ENCODE measurements at places on chromosomes 2 and 18.

DNA sequence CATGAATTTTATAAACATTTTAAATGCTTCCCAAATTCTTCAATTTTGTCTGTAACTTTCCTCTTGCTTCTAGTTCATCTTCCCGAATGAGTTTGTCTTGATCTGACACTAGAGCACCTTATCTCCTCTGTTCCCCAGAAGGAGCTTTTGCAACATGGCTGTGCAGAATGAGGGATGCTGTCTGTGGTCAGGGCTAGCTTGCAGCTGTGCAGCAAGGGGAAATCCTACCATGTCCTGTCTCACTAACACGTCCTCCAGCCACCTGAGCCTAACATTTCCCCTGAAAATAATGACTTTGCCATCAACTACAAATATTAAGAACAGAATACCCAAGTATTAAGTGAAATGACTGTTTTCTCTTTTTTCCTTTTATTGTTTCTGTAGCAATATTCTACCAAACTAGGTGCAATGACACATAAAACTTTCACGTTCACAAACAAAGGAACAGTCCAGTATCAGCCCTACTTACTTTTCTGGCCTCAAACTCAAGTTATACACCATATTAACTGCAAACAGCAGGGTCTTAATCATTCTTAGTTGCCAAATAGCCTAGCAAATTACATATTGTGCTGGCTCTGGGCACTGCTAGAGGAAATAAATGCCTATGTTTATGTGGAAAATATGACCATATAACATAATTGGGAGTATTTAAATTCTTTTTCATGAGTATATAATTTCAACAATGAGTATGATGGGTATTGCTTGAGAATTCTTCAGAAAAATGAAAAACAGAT is 423.3 kb downstream of the CMPK2 start:
- DNase-seq = no peak

DNA sequence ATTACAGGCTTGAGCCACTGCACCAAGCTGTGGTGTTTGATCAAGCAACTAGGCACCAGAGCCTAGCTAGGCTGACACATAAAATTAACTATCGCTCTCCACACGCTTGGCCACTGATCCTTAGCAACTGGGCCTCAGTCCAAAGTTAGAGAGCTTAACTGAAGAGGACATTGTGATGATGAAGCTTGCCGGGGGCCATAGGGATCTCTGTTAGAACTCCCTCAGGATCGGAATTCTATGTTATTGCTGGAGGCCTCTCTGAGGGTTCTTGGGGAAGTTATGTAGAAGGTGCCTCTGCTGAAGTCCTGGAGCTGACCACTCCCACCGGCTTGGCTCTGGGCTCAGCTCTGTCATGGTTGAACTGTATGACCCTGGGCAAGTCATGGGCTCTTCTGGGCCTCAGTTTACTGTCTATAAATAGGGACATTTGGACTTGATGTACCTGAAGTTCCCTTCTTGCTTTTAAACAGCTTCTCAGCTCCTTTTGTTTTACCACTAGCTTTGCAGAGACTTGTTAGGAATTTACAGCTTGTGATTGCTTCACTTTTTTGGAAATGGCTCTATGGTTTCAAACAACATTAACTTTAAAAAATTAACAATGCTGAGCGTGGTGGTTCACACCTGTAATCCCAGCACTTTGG is 44.1 kb downstream of the GATA6 start:
- DNase-seq = no peak

GRCh38 chr2:8957628-8958027 is 45.9 kb downstream of the MBOAT2 start:
- no peak for DNase-seq

DNA sequence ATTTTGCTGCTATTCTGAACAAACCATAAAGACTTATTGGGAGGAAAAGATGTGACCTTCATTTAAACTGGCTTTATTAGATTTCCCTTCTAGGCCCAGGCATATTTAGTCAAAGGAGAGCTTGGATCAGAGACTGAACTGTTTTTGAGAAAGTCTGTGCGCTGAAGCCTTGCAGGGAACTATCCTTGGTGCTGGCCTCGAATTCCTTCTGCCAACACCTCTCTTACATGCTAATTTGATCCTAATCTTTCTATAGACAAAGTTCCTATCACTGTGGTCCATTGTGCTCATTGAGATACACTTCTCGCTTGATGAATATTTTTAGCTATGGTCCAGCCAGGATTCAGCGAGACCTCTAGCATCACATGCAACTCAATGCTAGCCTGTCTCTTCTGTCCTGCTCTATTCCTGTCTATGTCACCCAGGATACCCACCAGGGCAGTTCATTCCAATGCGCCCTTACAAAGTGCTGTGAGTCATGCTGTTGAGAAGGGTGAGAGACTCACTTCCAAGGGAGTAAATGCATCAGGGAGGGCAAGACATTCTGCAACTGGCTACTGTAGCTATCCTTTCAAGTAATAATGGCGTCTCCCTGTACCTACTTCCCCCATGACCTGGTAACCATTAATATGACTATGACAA is 356.7 kb upstream of the LYPD1 start:
- no peak for DNase-seq

DNA sequence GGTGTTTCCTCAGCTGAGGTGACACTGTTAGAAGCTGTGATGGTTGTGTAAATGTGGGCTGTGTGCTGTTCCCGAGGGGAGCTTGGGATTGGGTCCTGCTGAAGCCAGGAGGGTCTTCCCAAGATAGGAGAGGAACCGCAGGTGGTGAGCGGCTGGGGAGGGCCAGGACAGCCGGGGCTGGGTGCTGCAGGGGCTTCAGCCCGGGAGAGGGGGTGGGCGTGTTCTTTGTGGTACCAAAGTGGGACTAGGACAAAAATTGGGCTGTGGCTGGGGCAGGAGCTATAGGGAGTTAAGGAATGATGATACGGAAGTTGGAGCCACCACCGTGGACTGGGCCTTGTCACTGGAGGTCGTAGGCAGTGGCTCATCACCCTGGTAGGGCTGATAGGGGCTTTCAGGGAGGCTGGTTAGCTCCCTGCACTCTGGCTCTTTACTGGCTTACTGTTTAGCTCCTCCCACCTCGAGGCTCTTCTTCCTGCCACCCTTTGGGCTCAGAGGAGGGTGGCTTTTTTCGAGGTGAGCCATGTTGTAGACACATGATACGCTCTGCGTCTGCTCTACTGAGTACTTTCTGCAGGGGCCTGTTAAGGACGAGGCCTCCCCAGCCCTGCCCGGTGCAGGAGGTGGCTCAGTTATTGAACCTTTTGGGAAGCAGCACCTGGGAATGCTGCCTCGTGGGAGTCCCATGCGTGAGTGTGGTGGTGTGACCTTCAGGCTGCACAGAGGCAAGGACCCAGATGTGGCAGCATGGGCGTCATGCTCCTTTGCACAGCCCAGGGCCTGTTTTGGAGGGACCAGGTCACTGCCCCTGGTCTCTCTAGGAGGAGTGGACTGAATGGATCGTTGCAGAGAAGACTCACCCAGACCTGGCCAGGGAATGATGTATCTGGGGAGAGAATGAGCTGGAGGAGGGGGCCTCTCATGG is 21.6 kb downstream of the ASB1 start:
- DNase-seq = no peak

- DNase-seq = no peak
Measured at GRCh38 chr2:209638346-209638745, 133.3 kb upstream of the UNC80 start.

DNA sequence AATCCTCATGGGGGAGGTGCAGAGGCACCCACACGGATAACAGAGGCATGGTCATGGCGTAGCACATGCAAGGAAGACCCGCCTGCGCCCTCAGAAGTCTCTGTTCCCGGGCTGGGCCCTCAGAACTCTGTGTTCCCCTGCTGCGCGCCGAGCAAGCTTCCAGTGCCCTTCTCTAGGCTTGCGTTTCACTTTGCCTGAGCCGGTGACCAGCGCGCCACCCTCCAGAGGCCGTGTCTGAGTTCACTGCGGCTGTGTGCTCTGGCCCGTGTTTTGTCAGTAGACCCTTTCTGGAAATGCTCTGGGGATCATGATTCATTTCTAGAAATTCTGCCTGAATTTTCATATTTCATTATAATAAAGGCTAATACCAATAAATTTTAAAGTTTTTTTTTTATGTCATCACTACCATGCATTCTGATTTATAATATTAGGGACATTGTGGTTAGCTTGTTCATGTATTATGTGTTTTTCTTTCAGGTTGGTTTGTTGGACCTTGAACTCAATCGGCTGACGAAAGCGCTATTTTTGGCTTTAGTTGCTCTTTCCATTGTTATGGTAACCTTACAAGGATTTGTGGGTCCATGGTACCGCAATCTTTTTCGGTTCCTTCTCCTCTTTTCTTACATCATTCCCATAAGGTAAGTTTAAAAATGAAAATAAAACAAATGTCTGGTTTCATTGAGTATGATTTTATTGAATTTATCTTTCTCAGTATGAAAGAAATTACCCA is 142.7 kb upstream of the NFATC1 start:
- DNase-seq = no peak

GRCh38 chr2:215915441-215915840 is 97.9 kb downstream of the MREG start:
- no peak for DNase-seq

DNA sequence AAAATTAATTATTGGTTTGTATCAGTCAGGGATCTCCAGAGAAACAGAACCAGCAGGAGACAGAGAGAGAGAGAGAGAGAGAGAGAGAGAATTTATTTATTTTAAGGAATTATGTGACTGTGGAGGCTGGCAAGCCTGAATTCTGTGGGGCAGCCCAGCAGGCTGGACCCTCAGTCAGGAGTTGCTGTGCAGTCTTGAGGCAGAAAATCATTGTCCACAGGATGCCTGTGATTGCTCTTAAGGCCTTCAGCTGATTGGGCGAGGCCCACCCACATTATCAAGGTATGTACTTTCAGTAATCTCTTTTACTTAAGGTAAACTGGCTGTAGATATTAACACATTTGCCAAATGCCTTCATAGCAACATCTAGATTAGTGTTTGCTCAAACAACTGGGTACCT is 155.3 kb downstream of the SEPTIN10 start:
- DNase-seq = no peak

DNA sequence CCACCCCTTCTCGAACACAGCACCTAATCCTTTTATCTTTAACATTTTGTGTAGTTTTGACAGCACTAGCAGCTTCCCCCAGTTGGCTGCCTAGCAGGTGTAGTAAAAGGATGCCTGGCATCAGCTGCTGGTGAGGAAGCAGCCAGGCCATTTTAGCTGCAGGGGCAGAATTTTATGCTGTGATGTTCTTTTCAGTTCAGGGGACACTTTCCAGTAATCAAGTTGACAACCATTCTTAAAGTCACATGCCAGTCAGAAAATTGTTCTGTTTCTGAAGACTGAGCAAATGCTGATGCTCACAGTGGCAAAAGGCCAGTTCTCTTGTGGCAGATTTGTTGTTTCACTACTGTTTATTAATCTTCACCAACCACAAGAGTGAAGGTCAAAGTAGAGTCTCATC is 570.8 kb downstream of the CCDC85A start:
- DNase-seq = no peak

GRCh38 chr2:168203762-168204693 is 43.4 kb downstream of the STK39 start:
- DNase-seq = no peak

Measured in activated T-cell treated with anti-CD3 and anti-CD28 coated beads, Interleukin-2, amount 50 U/mL, for 72 hours (primary cell).